Umbilical cord (tissue), 2 donors: ENCODE measurements at places on chromosomes 5 and 9.
A peak's percentile ranks its signal among the peaks of the same experiment; 100 is the strongest.

- no peak for DNase-seq
Observed at GRCh38 chr9:99515895-99516656, 294.0 kb downstream of the SEC61B start.

- no peak for DNase-seq
Observed at GRCh38 chr9:91663858-91664257, 240.2 kb upstream of the NFIL3 start.

- DNase-seq = no peak
Observed at GRCh38 chr5:108360280-108360679, 21.6 kb downstream of the FBXL17 start.

GRCh38 chr5:37695647-37696046, 144.2 kb downstream of the GDNF start:
- DNase-seq = no peak

GRCh38 chr5:61588216-61588615, 256.2 kb downstream of the ZSWIM6 start:
- no peak for DNase-seq

GRCh38 chr5:9370256-9370655, 175.6 kb downstream of the SEMA5A start:
- no peak for DNase-seq

GRCh38 chr9:80946496-80947170, 742.7 kb downstream of the TLE1 start:
- no peak for DNase-seq

DNA sequence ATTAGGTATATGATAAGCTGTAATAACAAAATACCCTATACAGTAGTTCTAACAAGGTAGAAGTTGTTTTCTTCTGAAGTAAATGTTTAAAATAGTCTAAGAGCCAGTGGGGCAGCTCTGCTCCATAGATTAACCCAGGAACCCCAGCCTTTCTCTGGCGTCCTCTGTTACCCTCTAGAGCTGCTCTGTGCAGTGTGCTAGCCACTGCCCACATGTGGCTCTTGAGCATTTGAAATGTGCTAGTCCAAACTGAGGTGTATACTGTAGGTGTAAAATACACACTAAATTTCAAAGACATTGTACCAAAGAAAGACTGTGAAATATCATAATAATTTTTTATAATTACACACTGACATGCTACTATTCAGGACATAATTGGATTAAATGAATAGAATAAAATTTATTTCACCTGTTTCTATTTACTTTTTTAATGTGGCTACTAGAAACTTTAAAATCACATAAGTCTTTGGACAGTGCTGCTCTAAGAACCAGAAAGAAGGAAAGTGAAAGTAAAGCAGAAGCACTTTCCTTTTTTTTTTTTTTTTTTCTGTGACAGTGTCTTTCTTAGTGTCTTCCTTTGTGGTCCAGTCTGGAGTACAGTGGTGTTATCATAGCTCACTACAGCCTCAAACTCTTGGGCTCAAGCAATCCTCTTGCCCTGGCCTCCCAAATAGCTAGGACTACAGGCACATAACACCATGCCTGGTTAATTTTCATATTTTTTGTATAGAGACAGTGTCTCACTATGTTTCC, 39.3 kb downstream of the RAI14 start:
- DNase-seq = no peak

GRCh38 chr5:154478224-154478565, at the start of gene HAND1:
HAND1 (minus strand) TSS chr5:154478227; CDS start chr5:154478008, 219 bp downstream.
- peak; percentile 95 for DNase-seq

DNA sequence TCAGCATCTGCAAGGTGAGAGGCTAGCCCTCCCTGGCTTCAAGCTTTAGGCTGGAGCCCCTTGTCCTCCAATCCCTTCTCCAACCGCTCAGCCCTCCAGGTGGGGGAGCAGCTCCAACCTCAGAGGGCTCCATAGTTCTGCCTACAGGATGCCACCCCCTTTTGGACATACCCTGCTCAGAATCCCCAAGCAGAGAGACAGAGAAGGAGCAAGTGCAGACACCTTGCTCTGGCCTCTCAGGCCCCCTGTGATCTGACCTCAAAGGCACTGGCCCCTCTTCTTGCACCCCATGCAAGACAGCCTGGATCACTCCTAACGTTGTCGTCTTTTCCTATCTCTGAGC, 101.6 kb downstream of the C5orf15 start:
- no peak for DNase-seq

GRCh38 chr5:172530878-172531703, 76.8 kb upstream of the SH3PXD2B start:
- no peak for DNase-seq

GRCh38 chr5:122170620-122171019, 41.3 kb downstream of the ZNF474 start:
- DNase-seq = no peak

DNA sequence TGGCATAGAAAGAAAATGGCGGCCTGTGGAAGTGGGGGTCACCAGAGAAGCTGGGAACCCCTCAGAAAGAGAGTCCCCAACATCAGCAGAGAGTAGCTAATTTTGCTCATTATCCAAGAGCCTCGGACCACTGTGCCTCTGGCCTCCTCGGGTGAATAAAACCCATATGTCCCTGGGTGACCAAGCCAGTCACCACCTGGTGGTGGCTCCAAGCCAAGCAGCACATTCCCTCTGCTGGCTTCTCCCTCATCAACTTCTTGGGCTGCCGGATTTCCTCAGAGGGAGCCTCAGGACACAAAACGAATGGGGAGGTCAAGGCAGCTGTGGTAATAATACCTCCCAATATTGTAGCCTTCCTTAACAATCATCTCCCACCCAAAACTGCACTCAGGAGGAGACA, 242.5 kb downstream of the NFIB start:
- DNase-seq = no peak

DNA sequence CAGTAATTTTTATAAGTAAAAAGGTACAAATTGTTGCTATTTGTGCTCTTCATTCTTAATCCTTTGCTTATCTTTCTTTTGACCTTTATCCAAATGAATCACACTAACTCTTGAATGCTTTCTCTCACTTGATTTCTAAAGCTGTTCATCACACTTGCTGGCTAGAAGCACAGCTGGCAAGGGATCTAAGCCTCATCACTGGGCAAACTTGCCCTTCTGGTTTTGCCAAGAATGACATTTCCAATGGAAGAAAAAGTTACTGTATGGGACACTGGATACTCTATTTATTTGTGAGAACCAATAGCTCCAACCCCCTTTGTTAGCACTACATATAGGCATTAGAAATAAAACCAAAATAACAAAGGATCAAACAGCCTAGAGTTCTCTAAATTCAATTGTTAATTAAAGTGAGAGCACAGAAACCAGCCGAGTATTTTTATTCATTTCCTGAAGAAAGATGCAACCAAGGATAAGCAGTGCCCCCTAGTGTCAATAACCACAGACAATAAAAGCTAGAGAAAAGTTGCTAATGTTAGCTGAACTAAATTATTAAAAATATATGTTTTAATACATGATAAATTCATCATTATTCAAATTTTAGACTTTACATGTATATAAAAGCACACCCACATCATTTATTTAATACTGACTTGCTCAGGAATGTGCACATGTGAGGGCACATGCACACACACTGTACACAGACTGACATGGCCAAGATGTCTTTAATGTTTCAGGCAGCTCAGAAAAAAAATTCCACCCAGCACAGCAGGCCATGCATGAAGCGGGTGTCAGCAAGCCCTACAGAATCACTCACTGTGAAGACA, 59.8 kb upstream of the POU5F2 start:
- DNase-seq = peak; percentile 54

GRCh38 chr9:70495514-70495913, 81.1 kb upstream of the KLF9 start:
- DNase-seq = no peak

- DNase-seq = peak; percentile 62
Observed at GRCh38 chr9:34493972-34494535, 28.7 kb downstream of the ENHO start.

- peak; percentile 2 for DNase-seq
Observed at GRCh38 chr9:80366626-80367025, 794.9 kb downstream of the TLE4 start.

- no peak for DNase-seq
Observed at GRCh38 chr5:126053630-126054029, 369.6 kb upstream of the GRAMD2B start.

- no peak for DNase-seq
Observed at GRCh38 chr9:92760494-92760893, 4.1 kb downstream of the BICD2 start.

- no peak for DNase-seq
Observed at GRCh38 chr5:88792144-88792840, 90.7 kb downstream of the MEF2C start.

DNA sequence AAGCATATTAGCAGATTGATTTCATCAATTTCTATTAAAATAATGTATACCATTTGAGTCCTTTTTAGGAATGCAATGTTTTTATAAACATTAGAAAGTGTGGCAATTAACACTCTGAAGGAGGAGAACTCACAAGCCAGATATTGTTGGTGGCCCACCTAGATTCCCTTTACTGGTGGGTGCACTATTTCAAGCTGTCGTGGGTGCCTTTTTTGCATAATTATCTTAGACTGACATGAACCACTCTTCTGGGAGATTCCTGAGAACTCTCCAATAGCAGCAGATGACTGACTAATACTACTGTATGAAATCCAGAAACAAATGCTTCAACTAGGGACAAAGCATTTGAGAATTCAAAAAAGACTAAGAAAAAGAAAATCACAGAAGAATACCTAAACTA, 526.0 kb downstream of the CDH18 start:
- no peak for DNase-seq

DNA sequence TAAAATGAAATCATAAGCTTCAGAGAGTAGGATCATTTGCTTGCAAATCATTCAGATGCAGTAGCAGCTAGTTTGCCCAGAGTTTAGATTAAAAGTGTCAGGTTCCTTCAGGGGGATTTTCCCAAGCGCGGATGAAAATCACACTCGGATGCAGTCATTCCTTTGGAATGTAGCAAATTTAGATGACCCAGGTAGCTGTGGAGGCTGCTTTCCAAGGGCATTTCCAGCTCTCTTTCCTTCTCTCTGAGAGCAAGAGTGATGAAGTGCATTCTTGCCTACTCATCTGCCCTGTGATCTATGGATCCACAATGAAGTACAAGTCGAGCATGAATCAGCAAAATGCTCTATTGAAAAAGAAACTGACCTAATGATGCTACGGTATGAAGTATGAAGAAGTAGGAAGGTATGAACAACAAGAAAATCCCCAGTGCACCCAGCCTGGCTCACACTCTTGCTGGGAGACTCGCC, 200.2 kb downstream of the PLK2 start:
- DNase-seq = peak; percentile 30

DNA sequence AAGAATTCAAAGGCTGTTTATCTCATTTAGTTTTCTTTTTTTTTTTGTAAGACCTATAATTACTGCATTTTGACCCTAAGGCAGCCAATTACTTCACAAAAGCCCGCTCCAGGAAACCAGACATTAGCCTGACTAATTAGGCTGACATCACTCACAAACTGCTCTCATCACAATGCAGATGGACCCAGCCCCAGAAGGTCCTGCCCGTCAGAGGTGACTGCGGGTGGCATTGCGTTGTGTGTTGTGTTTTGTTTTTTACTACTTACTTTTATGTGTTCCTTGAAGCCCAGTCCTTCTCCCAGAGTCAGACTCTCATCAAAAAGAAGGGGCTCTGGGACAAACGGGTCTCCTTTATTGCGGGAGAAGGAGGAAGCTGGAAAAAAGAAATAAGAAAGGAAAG, 172.2 kb downstream of the HSD17B3 start:
- DNase-seq = no peak

GRCh38 chr9:1454211-1454610, 404.1 kb downstream of the DMRT2 start:
- DNase-seq = no peak

DNA sequence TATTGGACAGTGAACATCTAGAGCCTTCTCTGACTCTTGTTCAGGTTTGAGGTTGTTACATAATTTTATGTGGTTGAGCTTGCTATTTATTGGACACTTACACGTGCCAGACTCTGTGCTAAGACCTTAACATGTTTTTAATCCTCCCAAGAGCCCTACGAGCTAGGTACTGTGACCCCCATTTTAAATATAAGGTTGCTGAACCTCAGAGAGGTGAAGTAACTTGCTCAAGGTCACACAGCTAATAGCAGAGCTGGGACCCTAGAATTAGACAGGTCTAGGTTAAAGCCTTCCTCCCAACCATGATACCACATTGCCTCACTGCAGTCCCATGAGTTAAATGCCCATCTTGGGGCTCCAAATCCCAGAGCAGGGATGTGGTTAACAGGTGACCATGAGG, 135.7 kb upstream of the PITX1 start:
- DNase-seq = no peak
